ENCODE measurements at places on chromosomes 3 and 15.

- no peak for DNase-seq
These were observed 315.0 kb upstream of the LRRFIP2 start for GRCh38 chr3:37489355-37489754.

DNA sequence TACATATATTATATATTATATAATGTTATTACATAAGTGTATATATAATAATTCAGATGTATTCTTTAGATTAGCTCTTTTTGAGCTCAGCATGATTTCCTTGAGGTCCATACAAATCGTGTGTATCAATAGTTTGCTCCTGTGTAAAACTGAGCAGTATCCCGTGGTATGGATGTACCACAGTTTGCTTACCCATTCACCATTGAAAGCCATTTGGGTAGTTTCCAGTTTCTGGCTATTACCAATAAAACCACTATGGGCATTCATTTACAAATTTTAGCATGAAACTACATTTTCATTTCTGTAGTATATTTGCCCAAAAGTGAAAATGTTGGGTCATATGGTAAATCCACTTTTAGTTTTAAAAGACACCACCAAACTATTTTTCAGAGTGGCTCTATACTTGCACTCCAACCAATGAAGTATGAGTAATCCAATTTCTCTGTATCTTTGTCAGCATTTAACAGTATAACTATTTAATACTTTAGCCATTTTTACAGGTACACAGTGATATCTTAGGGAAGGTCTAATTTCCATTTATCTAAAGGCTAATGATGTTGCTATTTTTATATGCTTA lies 1361.4 kb upstream of the GBE1 start:
- no peak for DNase-seq

- no peak for DNase-seq
These were observed 6.1 kb downstream of the SECISBP2L start for GRCh38 chr15:49040151-49040550.

GRCh38 chr15:86849136-86849535 lies 769.5 kb downstream of the AGBL1 start:
- no peak for DNase-seq

- no peak for DNase-seq
These were observed 194.9 kb downstream of the DPH6 start for GRCh38 chr15:35351059-35351458.

DNA sequence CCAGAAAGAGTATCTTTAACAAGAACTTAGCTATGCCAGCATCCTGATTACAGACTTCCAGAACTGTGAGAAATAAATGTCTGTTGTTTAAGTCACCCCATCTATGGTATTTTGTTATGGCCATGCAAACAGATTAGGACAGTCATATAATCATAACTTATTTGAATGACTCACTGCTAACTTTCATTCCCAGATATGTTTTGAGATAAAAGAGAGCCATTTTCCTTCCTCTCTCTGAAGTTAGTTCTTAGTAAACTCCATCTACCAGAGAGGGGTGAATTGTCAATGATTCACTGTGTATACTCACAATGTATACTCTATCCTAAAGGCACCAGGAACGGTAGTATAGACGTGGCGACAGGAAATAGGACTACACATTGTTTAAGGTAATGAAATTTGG lies 179.4 kb upstream of the DPH6 start:
- no peak for DNase-seq

DNA sequence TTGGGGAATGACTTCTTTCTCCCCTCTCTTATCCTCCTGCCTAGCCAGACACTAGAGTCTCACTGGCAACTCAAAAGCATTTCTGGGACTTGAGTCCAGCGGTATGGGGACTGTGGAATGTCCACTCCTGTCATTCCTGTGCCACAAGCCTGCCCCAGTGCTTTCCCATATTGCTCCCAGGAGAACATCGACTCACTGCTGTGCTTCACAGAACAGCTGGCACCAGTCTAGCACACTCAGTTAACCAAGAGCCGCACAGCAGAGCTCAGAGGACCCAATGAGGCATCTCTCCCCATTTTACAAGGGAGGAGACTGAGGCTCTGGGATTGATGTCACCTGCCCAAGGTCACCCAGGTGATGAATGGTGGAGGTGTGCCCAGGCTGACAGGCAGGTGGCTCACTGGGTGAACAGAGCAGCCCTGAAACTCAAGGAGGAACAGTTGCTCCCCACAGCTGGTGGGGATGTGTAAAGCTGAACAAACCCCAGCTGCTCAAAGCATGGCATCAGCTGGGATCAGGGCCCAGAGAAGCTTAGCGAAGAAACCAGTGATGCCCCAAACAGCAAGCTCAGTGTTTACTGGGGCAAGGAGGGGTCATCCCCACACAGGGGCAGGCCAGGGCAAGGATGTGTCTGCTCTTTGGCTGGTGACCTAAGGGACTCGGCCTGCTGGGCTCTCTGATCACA lies 35.4 kb upstream of the DUSP7 start:
- DNase-seq = no peak

- no peak for DNase-seq
These were observed 215.9 kb downstream of the GBE1 start for GRCh38 chr3:81545572-81545971.

DNA sequence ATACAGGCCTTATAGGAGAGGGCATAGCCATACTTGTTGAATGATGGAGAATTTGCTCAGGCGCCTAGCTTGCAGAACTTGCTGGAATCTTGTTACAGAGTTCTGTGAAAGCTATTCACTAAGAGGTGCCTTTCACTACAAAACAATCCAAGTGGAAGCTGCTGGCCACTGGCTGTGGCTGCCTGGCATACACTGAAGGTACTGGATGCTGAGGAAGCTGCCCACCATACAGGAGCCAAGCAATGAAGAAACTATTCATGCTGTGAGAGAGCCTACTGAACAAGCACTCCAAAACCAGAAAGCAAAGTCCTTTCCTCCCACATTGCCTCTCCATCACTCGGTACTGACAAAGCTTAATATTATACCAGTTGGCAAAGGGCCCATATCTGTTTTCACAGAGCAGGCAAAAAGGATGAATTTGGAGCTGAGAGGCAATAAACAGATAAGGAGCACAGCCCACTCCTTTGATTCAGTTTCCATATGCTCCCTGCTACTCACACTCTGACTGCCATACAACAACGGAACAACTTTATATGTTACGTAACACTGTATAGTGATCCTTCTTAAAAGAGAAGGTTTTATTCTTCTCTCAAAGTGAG lies 192.6 kb upstream of the ALCAM start:
- DNase-seq = no peak

DNA sequence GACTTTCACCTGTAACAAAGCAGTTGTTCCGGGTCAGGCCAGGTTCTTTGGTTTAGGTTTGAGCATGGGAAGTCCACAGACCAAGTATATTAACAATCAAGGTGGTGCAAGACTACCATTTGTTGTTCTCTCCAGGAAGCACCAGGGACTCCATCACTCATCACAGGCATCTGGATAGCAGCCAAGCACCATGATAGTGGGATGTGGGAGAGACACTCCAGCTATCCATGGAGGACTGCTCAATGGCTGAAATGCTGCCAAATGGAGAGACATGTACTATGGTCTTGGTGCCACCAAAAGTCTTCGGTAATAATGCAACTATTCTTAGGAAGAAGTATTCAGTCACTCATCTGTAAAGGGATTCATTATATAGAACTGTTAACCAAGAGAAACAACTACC lies 143.0 kb downstream of the TNIK start:
- DNase-seq = no peak

GRCh38 chr3:169847896-169848295 lies 21.8 kb downstream of the LRRC31 start:
- no peak for DNase-seq

DNA sequence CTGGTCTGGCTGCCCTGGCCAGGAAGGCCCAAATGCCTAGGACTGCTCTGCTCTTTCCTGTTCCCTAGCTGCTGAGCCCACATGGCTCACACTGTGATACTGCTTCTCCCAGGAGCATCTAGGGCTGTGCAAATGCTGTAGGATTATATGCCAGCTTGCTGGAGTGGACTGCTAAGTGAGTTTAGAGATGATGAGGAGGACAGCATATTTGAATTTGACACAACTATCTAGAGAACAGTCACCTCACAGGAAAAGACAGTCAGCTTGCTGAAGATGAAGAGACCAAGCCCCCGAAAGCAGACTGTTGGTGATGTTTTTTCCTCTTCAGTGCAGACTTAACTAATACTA lies 39.2 kb downstream of the CLEC3B start:
- DNase-seq = no peak

DNA sequence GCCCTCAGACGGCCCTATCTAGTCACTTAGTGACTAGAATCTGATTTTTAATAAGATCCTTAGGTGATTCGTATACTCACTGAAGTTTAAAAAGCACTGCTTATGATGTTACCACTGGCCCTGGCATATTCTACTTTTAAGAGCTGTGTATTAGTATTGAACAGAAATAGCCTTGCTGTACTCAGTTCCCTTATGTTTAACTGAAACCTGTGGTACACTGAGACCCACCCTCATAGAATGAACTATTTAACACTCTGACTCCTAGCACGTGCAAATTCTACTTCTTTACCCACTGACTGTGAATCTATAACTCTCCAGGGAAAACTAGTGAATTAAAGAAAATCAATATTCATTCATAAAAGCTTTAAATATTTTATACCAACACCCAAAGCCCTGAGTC lies 108.9 kb downstream of the CCNL1 start:
- DNase-seq = no peak

- no peak for DNase-seq
These were observed 17.1 kb downstream of the ISG20 start for GRCh38 chr15:88655800-88656488.

DNA sequence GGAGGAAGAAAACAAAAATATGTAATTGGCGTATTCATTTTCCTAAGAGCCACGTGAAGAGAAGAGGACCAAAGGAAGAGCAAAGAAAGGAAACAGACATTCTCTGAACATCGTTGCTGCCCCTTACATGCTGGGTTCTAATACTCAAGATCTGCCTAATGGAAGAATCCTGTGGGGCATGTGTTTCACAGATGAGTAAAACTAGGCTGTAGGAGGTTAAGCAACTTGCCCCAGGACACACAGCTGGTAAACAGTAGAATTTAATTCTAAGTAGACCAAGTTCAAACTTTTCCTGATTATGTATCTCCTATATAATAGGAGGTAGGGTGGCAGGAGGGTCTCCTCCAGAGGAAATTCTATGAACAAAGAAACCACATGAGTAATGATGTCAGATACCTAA lies 106.1 kb upstream of the TNFAIP8L3 start:
- DNase-seq = no peak

DNA sequence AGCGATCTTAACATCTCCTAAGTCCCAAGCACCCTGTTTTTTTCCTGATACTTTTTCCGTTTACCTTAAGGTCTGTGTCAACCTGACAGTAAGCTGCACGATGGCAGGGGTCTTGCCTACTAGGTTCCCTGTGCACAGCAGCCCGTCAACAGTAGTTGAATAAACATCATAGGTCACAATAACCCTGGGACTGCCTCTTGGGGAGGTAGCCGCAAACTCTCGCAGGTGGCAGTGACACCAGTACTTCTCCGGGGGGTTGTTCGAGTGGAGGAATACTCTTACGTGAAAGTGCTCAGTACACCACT lies 365 bp upstream of the PDCD6IP start:
- peak; percentile 5 for DNase-seq

DNA sequence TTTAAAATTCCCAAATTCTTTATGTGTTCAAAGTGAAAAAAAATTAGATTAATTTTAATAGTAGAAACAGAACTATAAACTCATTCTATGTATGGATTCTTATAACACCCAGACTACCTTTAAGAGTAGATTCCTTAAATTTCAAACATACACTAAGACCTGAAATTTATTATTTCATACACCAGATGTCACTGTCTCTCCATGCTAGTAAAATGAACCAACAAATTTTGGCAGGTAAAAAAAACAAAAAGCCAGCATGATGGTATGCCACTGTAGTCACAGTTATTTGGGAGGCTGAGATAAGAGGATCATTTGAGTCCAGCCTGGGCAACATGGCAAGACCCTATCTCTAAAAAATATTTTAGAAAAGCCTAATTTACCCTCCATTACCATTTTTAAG lies 461.3 kb upstream of the NAALADL2 start:
- DNase-seq = no peak

- no peak for DNase-seq
These were observed 36.0 kb downstream of the THBS1 start for GRCh38 chr15:39616731-39617455.

- no peak for DNase-seq
These were observed 1557.0 kb downstream of the SI start for GRCh38 chr3:163521261-163521660.

DNA sequence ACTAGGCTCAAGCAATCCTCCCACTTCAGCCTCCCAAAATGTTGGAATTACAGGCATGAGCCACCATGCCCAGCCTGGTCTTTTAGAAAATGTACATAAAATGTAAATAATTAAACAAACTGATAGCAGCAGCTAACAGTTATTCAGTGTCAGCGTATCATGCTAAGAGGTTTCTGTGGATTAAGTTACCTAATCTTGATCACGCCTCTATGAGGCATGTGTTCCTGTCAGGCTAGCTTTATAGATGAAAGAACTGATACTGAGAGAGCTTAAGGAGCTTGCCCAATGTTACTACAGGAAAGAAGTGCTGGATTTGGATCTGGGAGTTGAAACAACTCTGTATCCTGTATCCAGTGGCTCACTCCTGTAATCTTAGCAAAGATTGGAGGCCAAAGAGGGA lies 11.2 kb upstream of the MST1R start:
- DNase-seq = no peak

- DNase-seq = no peak
These were observed 11.6 kb downstream of the GALNT15 start for GRCh38 chr3:16186086-16186485.

DNA sequence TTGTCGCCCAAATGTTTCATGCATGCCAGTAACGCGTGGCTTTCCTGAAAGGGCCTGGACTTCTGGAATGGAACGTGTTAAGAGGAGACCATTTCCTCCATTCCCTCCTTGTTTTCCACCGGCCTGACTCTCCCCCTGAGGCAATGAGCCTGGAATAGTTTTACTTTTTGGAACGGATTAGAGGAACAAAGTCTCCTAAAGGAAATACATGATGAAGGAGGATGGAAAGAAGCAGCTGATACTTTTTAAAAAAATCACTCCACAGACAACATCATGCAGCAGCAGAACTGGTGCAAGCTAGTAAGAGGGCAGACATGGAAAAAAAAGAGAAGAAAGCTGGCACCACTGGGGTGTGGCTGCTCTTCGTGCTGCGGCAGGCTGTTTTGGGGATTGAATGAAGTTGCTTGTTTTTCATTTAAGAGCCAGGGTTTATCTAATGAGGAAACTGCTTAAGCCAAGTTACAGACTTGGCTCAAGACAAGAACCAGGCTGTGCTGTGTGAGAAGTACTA lies 3.6 kb upstream of the KBTBD12 start:
- DNase-seq = no peak

GRCh38 chr3:40691452-40691861 lies 166.7 kb downstream of the ZNF621 start:
- no peak for DNase-seq

- DNase-seq = no peak
These were observed 121.8 kb upstream of the SMAD3 start for GRCh38 chr15:66943456-66944095.

DNA sequence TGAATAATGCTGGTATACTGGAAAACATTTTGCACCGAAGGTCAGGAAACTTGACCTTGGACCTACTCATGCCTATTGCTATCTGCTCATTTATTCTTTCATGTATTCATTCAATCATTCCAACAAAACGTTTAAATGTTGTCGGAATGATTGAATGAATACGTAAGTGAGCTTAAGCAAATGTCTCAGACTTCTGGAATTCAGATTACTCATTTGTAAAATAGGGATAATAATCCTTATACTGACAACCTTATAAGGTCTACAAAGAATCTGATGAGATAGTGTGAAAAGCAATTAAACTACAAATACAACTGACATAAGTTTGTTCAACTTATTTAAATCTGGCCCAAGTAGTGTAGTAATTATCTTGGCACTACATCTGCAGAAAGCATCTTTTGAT lies 288.7 kb downstream of the WDR72 start:
- no peak for DNase-seq

- no peak for DNase-seq
These were observed 54.3 kb downstream of the ATP2C1 start for GRCh38 chr3:130948001-130948773.
